ENCODE measurements at places on chromosomes 7 and 10. TPM values are rescaled to one million over a fixed set of nuclear protein-coding genes. Genes with fewer than 3 reads are reported as not detected.

Gene SLC35G1
- total RNA-seq = 2.1 TPM

Gene PKD2L1
- not detected for total RNA-seq

Gene TMEM196
- total RNA-seq = not detected

Gene CTNNA3
- total RNA-seq = not detected

Gene GPR15LG
- total RNA-seq = 0.53 TPM

Gene HK1
- total RNA-seq = 170 TPM

Gene CFAP70
- 0.79 TPM for total RNA-seq

Gene PRKG1
- total RNA-seq = 0.26 TPM
